AG10803 (cell line): ENCODE measurements at places on chromosomes 11 and 22.

GRCh38 chr11:119341222-119342022 is 739 bp upstream of the C1QTNF5 start:
- DNase-seq: no peak

GRCh38 chr22:38172832-38173640 is 8.6 kb downstream of the PLA2G6 start:
- peak; percentile 40 for DNase-seq

- DNase-seq: no peak
Measured at GRCh38 chr22:17366830-17367229, 2.4 kb upstream of the CECR2 start.

DNA sequence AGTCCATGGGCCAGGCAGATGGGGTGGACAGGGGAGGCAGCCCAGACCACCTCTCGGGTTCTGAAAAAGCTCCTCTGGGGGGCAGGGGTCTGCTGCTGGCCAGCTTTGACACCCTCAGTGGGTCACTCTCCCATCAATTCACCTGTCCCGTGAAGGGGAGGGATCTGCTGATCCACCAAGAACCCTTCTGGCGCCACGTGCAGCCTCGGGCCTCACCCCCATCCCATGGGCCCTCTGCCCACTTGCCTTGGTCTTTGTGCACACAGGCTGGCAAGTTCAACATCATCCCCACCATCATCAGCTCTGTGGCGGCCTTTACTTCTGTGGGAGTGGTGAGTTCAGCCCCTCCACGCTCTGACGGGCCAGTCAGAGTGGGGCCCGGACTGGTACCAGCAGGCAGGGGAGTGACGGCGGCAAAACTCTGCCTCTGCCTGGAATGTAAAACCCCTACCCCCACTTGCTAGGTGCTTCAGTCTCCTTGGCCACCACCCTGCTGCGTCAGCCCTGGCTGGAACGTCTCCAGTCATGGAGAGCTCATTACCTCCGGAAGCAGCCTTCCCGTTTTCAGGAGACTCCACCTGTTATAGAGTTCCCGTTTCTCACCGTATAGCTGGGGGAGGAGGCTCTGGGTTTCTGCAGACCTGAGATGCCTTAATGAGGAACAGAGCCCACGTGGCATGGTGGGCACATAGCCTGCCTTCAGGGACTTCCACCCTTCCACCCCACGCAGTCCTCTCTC is 12.7 kb downstream of the PRG3 start:
- DNase-seq: no peak

GRCh38 chr11:5367448-5368074 is 16.1 kb upstream of the OR51M1 start:
- peak; percentile 81 for DNase-seq
